ENCODE measurements at places on chromosomes 1 and 21.

GRCh38 chr1:228437424-228437962 lies 20.8 kb upstream of the TRIM17 start:
- DNase-seq = no peak

GRCh38 chr1:1847890-1848289 lies 43.0 kb downstream of the GNB1 start:
- no peak for DNase-seq

DNA sequence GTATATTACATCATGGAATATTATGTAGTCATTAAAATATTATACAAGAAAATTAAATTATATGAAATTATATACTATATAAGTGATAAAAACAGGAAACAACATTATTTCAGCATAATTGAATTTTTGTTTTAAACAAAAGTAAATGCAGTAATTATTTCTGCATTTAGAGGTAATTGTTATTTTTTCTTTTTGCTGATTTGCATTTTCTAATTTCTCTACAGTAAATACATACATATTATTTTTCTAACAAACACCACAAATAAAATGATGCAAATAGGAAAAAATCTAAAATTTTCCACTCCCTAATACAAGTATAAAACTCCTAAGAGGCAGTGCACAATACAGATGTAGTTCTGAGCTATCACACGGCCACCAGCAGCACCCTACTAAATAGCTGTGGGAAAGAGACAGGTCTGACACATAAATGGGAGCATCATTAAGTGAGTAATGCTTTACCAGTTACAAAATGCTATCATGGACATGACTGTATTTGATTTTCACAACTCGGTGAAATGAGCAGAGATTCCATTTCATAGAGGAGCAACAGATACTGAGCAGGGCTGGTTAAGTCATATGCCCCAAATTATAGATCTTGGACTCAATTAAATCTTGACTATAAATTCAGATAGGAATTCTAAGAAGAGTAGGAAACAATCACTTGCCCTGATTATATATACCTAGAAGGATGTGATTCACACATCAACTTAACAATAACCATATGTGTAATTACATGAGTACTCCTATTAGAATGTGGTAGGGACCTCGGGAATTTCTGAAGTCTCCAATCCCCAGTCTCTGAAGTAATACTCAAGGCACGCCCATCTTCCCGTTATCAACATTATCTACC lies 49.0 kb downstream of the NRIP1 start:
- no peak for DNase-seq

GRCh38 chr1:232835166-232835565 lies 29.9 kb downstream of the MAP10 start:
- DNase-seq = no peak

DNA sequence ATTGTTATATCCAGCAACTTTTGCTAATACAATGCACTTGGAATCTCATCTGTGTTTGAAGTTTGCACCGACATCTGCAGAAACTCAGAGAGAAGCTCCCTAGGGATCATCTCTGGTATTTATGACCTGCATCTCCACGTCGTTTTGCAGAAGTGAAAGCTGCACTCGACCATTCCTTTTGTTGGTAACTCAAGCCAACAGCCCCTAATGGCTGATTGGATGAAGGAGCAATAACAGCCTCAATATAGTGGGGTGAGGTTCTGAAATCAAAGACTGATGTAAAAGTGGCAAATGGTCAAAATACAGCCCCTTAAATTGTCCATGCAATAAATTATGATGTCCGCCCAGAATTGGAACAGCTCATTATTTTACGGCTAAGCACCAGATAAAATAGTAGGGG lies 344.2 kb upstream of the KAZN start:
- DNase-seq = no peak

DNA sequence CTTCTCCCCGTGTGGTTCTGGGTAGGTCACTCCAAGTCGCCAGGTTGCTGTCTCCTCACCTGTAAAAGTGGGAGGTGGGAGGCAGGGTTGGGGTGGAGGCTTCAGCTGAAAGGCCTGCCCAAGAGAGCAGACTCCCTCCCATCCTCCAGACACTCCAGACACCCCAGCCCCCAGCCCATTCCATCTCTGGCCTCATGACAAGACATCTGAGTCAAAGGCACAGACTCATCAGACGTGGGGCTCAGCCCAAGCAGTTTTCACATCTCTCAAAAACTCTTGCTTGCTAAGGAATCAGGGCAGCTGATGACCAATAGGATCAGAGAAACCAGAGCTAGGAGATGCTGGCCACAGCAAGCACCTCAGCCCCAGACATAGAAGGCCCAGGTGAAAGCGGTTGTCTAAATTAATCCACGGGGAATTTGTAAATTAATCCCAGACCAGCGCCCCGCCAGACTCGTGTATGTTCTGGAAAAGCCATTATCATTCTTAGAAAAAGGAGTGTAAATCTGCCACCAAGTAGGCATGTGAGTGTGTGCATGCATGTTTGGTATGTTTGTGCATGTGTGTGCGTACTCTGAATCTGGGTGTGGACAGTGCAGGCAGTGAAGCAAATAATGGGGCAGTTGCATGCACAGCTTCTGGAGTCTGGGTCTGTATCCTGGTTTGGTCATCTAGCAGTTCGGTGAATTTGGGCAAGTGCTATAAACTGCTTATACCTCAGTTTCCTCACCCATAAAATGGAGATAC lies 55.2 kb downstream of the KCND3 start:
- DNase-seq = no peak

DNA sequence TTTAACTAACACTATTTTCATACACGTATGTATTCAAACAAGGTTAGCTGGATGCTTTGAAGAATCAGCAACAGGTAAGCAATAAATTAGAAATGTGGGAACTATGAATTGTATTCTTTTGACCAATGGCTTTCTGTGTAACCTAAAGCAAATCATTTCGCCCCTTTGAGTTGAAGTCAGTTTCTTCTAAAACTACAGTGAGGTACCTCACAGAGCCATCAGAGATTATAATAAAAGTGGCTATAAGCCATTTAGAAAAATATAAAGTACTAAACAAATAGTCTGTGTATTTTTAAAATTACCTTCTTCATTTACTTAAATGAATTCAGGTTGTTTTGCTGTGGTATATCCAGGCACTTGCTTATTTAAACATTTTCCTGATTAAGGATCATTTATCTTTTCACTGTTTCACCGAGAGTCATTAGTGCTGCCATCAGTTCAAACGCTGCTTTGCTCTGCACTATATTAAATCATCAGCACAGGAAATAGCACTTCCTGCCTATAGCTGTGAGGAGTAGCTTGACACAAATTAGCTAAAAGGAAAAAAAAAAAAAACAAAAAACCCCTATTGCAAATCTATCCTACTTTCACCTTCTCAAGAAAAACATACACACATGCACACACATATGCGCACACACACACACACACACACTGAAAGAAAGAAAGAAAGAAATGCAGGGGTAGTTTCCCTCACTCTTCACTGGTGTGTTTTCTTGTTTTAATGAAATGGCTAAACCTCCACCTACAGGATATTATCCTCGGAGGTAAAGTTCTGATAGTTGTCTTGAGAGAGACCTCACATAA lies 39.8 kb upstream of the C1orf105 start:
- no peak for DNase-seq

DNA sequence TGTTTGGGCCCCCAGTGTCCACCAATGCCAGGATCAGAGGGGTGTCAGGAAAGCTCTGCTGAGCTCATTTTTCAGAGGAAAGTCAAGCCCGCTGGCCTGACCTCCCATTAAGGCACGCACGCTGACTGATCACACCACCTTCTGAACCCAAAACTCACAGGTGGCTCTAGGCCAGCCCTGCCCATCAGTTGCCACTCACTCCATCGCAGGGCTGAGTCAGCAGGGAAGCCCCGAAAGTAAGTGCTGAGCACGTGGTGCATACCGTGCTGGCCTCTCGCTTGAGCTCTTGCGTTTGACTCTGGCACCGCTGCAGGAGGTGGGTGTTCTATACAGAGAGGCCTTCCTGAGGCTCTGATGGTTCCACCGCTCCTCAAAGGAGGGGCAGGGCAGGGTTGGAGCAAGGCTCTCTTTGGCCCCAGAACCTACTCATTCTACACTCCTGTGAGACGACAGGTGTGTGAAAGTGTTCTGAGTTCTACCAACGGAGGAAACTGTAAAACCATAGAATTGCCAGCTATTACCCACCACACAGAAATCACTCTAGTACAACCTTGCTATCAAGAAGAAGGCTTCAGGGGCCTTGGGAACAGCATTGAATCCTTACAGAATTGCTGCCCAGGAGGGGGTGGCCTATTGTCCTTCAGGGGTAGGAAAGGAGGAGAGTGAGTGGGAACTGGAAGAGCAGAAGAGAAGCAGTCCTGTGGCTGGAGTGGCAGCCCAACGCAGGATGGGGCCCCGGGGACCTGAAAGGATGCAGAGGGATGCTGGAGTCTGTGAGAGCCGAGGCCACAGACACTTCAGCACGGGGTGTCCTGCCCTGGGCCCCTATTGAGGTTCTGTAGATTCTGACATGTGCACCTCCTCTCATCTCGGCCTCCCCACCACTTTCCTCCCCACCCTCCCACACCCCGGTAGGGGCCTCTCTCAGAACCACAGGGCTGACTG lies 214.7 kb upstream of the EDN2 start:
- DNase-seq = no peak

DNA sequence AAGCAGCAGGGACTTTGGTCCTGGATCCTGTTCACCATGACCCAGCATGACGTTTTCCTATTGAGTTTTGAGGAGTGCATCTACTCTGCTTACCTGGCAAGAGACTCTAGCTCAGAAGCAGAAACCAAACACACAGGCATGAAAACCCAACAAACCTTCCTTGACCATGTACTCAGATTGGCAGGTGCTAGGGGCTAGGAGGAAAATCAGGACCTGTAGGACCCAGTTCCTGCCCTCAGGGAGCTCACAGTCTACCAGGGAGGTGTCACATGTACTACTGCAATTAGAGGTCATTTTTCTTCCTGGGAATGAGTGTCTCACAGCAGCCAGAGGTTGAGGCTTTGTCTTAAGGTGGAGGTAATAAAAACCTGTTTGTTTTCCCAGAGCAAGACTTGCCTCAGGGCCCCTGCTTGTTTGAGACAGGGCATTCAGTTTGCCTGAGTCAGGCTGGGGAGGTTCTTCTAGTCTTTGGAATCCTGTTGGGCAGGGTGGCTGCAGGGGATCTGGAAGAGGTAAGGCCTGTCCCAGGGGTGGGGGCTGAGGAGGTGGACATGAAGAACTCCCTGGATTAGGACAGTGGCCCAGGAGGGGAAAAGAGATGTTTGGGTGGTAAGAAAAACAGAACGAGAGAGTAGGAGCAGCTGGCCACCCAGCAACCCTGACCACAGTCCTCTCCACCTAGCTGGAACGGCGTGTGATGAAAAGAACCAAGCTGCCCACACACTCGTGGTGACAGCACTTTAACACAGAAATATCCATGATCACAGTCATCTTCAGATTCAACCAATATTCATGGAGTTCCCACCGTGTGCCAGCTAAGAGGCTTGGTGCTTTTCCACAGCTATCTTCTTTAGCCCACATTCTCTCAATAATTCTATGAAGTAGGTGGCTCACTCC lies 30.8 kb downstream of the IER5 start:
- DNase-seq = no peak

DNA sequence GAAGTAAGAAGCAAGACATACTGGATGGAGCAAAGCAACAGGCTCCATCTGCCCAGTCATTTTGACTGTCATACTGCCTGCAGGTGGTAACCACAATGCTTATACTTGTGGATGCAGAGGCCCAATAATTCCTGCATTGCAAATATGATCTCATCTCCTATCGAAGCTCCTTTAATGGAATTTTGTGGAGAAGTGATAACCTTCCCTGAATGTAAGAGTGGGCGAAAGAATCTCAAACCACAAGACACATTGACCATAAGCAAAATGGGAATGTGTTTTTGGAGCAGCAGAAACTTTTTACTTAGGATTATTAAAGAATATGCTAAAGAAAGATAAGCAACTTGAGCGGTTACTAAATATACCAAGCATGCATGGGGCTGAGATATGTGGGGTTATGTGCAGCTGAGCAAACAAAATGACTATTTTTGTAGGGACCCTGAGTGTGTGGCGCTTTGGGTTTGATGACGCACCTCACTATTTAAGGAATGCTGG lies 77.4 kb upstream of the BACH1 start:
- DNase-seq = no peak

Measured in NCI-H345 (cell line).